ENCODE measurements at places on chromosomes 12 and 14. TPM values are rescaled to one million over a fixed set of nuclear protein-coding genes. Genes with fewer than 3 reads are reported as not detected.
A peak's percentile ranks its signal among the peaks of the same experiment; 100 is the strongest.

The ADAMTS20 gene
- not detected for total RNA-seq

- H3K27me3 ChIP-seq: no peaks in the 10 kb centered on the region
- no peak overlapping the region for H3K4me3 ChIP-seq
- H3K27ac ChIP-seq: peak overlapping the region; percentile 71
- H3K36me3 ChIP-seq: no peaks in the 10 kb centered on the region
- DNase-seq: no peak
- H3K4me1 ChIP-seq: peaks cover 50% of the 10 kb centered on the region
Measured at GRCh38 chr12:27545665-27546064, 21.7 kb downstream of the PPFIBP1 start.

The PARP2 gene
- total RNA-seq: 15.0 TPM

The VDR gene
- 6.1 TPM for total RNA-seq

DNA sequence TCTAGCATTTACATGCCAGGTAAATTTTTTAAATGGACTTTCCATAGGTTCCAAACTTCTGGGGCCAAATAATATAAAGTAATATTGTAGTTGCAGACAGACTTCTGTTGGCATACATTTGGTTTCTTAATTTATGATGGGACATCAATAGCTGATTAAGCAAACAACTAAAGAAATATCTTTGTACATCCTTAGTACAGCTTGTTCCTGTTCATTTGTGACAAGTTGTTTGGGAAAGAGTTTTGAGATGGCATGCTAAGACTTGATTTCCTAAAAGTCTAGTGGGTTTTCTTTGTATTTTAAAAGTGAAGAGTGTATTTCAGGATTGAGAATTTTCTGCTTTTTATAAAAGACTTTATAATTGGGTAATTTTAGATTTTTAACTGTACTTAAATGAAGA, 41.0 kb downstream of the CCDC91 start:
- H3K27me3 ChIP-seq: no peaks in the 10 kb centered on the region
- H3K27ac ChIP-seq: peak overlapping the region; percentile 5
- peaks cover 18% of the 10 kb centered on the region for H3K4me1 ChIP-seq
- no peak overlapping the region for H3K4me3 ChIP-seq
- no peaks in the 10 kb centered on the region for H3K36me3 ChIP-seq
- no peak for DNase-seq

GRCh38 chr12:761256-761655, 8.9 kb downstream of the WNK1 start:
- no peak for DNase-seq
- no peaks in the 10 kb centered on the region for H3K36me3 ChIP-seq
- no peak overlapping the region for H3K4me3 ChIP-seq
- H3K27me3 ChIP-seq: no peaks in the 10 kb centered on the region

DNA sequence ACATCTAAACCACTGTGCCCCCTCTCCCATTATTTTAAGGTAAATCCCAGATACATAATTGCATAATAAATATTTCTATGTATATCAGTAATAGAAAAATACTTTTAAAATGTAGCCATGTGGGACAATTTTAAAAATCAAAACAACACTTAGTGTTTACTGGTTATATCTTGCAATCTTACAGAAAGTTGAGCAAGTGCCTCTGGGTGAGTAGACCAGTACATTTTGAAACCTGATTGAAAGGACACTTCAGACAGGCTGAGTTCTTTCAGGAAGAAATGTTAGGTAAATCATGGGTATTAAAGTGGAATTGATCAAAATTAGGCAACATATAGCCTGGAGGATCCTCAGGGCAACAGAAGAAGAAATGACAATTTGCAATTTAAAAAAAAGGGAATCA, 7.2 kb downstream of the SLC38A4 start:
- H3K27ac ChIP-seq: no peak overlapping the region
- no peak overlapping the region for H3K4me3 ChIP-seq
- H3K4me1 ChIP-seq: peaks cover 22% of the 10 kb centered on the region
- no peaks in the 10 kb centered on the region for H3K27me3 ChIP-seq
- DNase-seq: no peak

The ALX1 gene
- total RNA-seq: not detected

GRCh38 chr14:56268039-56268438, 149.8 kb downstream of the PELI2 start:
- no peaks in the 10 kb centered on the region for H3K36me3 ChIP-seq
- no peak for DNase-seq
- H3K27ac ChIP-seq: no peak overlapping the region
- no peak overlapping the region for H3K4me3 ChIP-seq

- H3K36me3 ChIP-seq: no peaks in the 10 kb centered on the region
- H3K4me1 ChIP-seq: no peaks in the 10 kb centered on the region
- H3K27me3 ChIP-seq: no peaks in the 10 kb centered on the region
Measured at GRCh38 chr12:77274926-77275325, 209.6 kb upstream of the E2F7 start.

GRCh38 chr12:63302941-63303536, 152.0 kb upstream of the AVPR1A start:
- DNase-seq: no peak
- H3K4me1 ChIP-seq: peaks cover 2% of the 10 kb centered on the region
- no peak overlapping the region for H3K27ac ChIP-seq
- H3K27me3 ChIP-seq: no peaks in the 10 kb centered on the region

The PZP gene
- total RNA-seq: 0.46 TPM

The AQP2 gene
- not detected for total RNA-seq

The ASCL4 gene
- not detected for total RNA-seq

- H3K4me3 ChIP-seq: no peak overlapping the region
- DNase-seq: no peak
- no peaks in the 10 kb centered on the region for H3K4me1 ChIP-seq
- H3K36me3 ChIP-seq: no peaks in the 10 kb centered on the region
- no peaks in the 10 kb centered on the region for H3K27me3 ChIP-seq
- H3K27ac ChIP-seq: no peak overlapping the region
Measured at GRCh38 chr12:5478081-5478706, 46.3 kb downstream of the NTF3 start.

The LRRC10 gene
- not detected for total RNA-seq

- no peaks in the 10 kb centered on the region for H3K36me3 ChIP-seq
- H3K4me1 ChIP-seq: no peaks in the 10 kb centered on the region
- no peaks in the 10 kb centered on the region for H3K27me3 ChIP-seq
- no peak overlapping the region for H3K27ac ChIP-seq
Measured at GRCh38 chr14:51511265-51511664, 140.4 kb upstream of the FRMD6 start.

GRCh38 chr12:6952121-6952862, 1.1 kb downstream of the PTPN6 start:
- no peak for DNase-seq
- H3K4me3 ChIP-seq: no peak overlapping the region
- H3K36me3 ChIP-seq: no peaks in the 10 kb centered on the region
- no peaks in the 10 kb centered on the region for H3K27me3 ChIP-seq
- no peak overlapping the region for H3K27ac ChIP-seq

DNA sequence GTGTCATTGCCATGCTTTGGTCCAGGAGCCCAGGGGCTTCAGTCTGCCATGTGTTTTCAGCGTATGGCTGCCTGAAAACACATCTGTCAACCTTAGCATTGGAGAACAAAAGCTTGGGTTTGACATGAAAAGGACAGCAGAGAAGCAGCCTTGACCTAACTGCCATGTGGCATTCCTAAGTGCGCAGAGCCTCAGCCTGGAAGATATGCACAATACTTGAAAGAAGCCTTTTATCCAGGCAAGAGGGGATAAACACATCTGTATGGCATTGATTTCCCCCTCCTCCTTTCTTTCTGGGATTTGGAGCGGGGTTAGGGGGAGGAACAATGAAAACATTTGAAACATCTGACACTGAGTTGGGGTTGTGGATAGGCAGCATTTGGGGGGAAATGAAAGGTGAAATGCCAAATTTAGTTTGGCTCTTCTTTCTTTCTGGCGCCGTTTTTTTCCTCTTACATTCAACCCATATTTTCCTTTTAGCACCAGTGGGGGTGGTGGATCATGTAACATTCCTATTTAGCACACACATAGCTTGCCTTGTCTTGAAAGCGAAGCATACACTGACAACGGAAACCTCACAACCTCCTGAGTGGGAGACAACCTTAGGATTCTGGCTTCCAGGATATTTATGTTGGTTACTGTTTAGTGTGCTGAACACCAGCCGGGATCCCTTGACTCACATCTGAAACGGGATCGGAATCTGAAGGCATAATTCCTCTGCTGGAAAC, 177.0 kb downstream of the C12orf75 start:
- no peaks in the 10 kb centered on the region for H3K27me3 ChIP-seq
- no peaks in the 10 kb centered on the region for H3K36me3 ChIP-seq
- no peak overlapping the region for H3K4me3 ChIP-seq
- DNase-seq: no peak

The DTX1 gene
- 1.1 TPM for total RNA-seq

DNA sequence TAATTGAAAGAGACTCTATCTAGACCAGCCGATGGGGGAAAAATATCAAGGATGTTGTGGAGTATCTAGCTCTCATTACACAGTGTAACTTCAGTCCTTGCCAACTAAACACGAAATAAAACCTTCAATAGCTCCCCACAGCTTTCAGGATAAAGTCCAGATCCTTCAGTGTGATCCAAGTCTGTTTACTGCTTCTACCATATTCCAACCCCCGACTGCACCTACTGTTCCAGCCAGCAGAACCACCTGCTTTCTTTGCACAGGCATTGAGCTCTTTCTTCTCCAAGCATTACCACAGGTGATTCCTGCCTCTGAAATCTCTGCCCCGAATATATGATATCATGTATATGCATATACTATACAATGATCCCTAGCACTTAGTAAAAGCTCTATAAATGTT, 2.2 kb upstream of the LRRC23 start:
- DNase-seq: no peak
- H3K27ac ChIP-seq: no peak overlapping the region

- peaks cover 3% of the 10 kb centered on the region for H3K4me1 ChIP-seq
- H3K4me3 ChIP-seq: no peak overlapping the region
- no peak for DNase-seq
Measured at GRCh38 chr12:65121956-65122469, 908 bp upstream of the WIF1 start.

DNA sequence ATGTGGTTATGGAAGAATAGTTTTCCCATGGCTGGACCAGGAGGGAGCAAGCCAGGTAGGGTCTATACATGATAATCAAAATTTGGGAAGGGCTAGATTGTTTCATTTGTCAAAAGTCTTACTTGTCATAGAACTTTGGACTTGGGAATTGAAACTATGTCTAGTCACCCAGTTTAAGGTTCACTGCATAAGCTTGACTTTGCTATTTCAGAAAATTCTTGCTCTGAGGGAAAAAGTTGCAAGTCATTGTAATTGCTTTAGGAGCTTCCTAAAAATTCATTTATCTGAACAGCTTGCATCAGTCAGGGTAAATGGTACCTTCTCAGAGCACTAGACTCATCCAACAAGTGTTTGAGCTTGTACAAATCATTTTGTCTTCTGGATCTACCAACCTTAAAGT, 1194.7 kb downstream of the GALC start:
- H3K4me3 ChIP-seq: no peak overlapping the region
- DNase-seq: no peak
- no peaks in the 10 kb centered on the region for H3K27me3 ChIP-seq
- no peaks in the 10 kb centered on the region for H3K36me3 ChIP-seq
- H3K4me1 ChIP-seq: no peaks in the 10 kb centered on the region
- H3K27ac ChIP-seq: no peak overlapping the region

The B4GALNT3 gene
- total RNA-seq: 0.88 TPM

The DAO gene
- total RNA-seq: not detected

GRCh38 chr12:1768615-1769014, 51.8 kb upstream of the LRTM2 start:
- no peaks in the 10 kb centered on the region for H3K36me3 ChIP-seq
- H3K27ac ChIP-seq: no peak overlapping the region
- no peak overlapping the region for H3K4me3 ChIP-seq
- H3K4me1 ChIP-seq: peaks cover 45% of the 10 kb centered on the region
- H3K27me3 ChIP-seq: no peaks in the 10 kb centered on the region
- no peak for DNase-seq

DNA sequence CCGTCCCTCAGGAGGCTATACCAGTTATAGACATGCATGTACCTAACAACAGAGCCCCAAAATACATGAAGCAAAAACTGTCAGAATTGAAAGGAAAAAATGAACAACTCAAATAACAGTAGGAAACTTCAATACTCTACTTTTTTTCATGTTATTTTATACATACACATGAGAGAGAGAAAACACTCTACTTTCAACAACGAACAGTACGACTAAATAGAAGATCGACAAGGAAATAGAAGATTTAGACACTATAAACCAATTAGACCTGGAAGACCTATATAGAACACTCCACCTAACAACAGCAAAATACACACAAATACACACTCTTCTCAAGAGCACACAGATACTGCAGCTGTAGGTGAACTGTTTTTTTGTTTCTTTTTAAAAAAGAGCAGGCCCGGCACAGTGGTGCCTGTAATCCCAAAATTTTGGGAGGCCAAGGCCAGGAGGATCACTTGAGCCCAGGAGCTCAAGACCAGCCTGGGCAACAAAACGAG, 34.7 kb upstream of the PNMA1 start:
- no peak for DNase-seq
- peak overlapping the region; percentile 89 for H3K27ac ChIP-seq
- no peaks in the 10 kb centered on the region for H3K36me3 ChIP-seq
- no peaks in the 10 kb centered on the region for H3K27me3 ChIP-seq
- H3K4me1 ChIP-seq: peaks cover 93% of the 10 kb centered on the region

The LLPH gene
- 9.5 TPM for total RNA-seq

The PLEKHA5 gene
- total RNA-seq: 1.5 TPM

The LMNTD1 gene
- total RNA-seq: not detected

The TPPP2 gene
- total RNA-seq: 1.3 TPM

The TWF1 gene
- total RNA-seq: 7.9 TPM

GRCh38 chr12:122021193-122021821, 377 bp upstream of the BCL7A start:
- H3K36me3 ChIP-seq: no peaks in the 10 kb centered on the region
- peak overlapping the region; percentile 88 for H3K27ac ChIP-seq
- H3K27me3 ChIP-seq: no peaks in the 10 kb centered on the region
- no peak for DNase-seq
- peak overlapping the region; percentile 73 for H3K4me3 ChIP-seq
- H3K4me1 ChIP-seq: peaks cover 30% of the 10 kb centered on the region

The INHBC gene
- total RNA-seq: not detected

DNA sequence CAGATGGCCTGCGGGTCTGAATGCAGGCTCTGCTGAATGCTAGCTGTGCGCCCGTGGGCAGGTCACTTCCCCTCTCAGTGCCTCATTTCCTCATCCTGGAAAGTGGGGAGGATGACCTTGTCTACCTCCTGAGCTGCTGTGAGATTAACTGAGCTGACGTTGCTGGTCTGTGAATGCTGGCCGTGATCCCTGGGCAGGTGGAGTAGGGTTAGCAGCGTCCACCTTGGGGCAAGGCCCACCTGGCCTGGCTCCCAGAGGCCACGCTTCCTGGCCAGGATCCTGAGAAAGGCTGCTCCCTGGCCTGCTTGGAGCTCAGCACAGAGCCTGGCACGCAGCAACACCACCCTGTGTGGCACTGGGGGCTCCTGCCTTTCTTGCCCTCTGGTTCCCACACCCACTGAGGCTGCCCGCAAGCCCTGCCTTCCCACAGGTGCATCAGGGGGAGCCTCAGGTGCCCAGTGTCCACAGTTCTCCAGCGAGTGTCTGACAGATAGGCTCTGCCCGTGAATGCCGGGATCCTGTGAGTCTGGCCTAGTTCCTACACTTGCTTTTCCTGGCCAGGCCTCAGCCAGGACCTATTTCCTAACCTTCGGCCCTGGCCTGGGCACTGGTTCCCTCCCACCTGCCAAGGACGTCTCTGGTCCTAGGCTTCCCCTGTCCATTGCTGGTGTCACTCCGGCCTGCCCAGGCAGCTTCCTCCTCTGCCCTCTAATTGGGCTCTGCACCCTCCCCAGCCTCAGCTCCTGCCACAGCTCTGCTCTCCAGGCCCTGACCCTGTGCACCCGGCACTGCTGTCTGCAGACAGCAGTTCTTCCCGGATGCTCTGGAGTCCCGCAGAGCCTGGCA, 37.2 kb upstream of the TDRD9 start:
- H3K4me3 ChIP-seq: no peak overlapping the region
- H3K27me3 ChIP-seq: no peaks in the 10 kb centered on the region
- DNase-seq: no peak

GRCh38 chr12:123113026-123113425, 37.9 kb downstream of the PITPNM2 start:
- no peak overlapping the region for H3K27ac ChIP-seq
- no peak for DNase-seq
- peaks cover 41% of the 10 kb centered on the region for H3K4me1 ChIP-seq
- H3K4me3 ChIP-seq: no peak overlapping the region

All from gastrocnemius medialis (tissue), 4 donors.